ENCODE measurements at places on chromosomes 3 and 15. TPM values are rescaled to one million over a fixed set of nuclear protein-coding genes. Genes with fewer than 3 reads are reported as not detected.

The CGNL1 gene
- not detected for total RNA-seq

DNA sequence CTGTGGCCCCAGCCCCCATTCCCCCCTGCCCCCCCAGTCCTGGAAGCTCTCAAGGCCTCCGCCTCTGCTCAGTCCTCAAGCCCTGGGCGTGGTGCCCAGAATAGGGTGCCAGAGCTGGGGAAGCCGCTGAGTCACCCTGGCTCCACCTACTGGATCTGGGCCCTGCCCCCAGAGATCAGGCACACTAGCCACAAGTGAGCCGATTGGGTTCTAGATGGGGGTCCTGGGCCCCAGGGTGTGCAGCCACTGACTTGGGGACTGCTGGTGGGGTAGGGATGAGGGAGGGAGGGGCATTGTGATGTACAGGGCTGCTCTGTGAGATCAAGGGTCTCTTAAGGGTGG is 5.7 kb downstream of the EIF4G1 start:
- H3K36me3 ChIP-seq = peaks cover 74% of the 10 kb centered on the region
- no peaks in the 10 kb centered on the region for H3K27me3 ChIP-seq
- no peak overlapping the region for H3K27ac ChIP-seq

GRCh38 chr3:47652142-47652541 is 73.5 kb upstream of the CSPG5 start:
- no peak for DNase-seq
- H3K27me3 ChIP-seq = no peaks in the 10 kb centered on the region
- H3K27ac ChIP-seq = no peak overlapping the region
- H3K4me1 ChIP-seq = no peaks in the 10 kb centered on the region

The EPB42 gene
- not detected for total RNA-seq

The PLD1 gene
- total RNA-seq = 8.8 TPM

The SYNM gene
- 1.8 TPM for total RNA-seq

DNA sequence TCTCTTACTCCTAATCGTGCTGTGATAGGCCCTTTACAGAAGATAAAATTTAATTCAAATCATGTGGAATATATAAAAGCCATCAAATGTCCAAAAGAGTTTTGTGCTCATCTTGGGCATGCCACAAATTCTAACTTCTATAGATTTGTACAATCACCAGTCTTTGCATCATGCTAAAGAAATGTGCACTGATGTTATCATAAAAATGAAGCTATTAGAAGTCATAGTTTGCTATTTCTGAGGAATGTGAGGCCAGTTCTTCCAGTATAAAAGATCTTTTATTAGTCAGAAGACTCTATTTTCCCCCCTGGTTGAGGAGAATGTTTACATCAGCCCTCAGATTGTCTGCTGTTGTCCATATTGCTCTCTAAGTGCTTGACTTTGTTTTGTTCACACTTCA is 2.1 kb upstream of the ANXA2 start:
- peaks cover 33% of the 10 kb centered on the region for H3K4me1 ChIP-seq
- H3K4me3 ChIP-seq = no peak overlapping the region

- no peaks in the 10 kb centered on the region for H3K27me3 ChIP-seq
- no peaks in the 10 kb centered on the region for H3K36me3 ChIP-seq
- H3K4me1 ChIP-seq = no peaks in the 10 kb centered on the region
- H3K4me3 ChIP-seq = no peak overlapping the region
- DNase-seq = no peak
- no peak overlapping the region for H3K27ac ChIP-seq
These were observed 149.7 kb downstream of the THRB start for GRCh38 chr3:24344784-24345439.

GRCh38 chr3:156751461-156752025 is 74.6 kb upstream of the LEKR1 start:
- H3K4me1 ChIP-seq = no peaks in the 10 kb centered on the region
- peaks cover 11% of the 10 kb centered on the region for H3K27me3 ChIP-seq
- H3K4me3 ChIP-seq = no peak overlapping the region
- DNase-seq = no peak

DNA sequence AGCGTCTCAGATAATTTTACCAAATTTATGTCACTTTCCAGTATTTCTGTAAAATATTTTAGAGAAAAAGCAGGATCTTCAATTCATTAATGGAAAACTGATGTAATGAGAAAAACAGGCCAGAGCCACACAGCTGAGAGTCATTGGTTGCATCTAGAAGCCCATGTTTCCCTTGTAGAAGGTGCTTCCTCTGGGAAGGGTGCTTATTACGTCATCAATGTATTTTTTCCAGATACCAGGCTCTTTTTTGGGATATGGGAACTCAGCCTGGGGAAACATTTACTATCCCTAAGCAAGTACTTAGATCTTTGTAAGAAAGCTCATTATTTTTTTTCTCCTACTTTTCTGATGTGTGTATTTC is 89.1 kb upstream of the PHLDB2 start:
- H3K36me3 ChIP-seq = no peaks in the 10 kb centered on the region
- H3K4me1 ChIP-seq = no peaks in the 10 kb centered on the region
- DNase-seq = no peak
- H3K4me3 ChIP-seq = no peak overlapping the region
- H3K27ac ChIP-seq = no peak overlapping the region
- no peaks in the 10 kb centered on the region for H3K27me3 ChIP-seq

The SGO1 gene
- total RNA-seq = 2.1 TPM

DNA sequence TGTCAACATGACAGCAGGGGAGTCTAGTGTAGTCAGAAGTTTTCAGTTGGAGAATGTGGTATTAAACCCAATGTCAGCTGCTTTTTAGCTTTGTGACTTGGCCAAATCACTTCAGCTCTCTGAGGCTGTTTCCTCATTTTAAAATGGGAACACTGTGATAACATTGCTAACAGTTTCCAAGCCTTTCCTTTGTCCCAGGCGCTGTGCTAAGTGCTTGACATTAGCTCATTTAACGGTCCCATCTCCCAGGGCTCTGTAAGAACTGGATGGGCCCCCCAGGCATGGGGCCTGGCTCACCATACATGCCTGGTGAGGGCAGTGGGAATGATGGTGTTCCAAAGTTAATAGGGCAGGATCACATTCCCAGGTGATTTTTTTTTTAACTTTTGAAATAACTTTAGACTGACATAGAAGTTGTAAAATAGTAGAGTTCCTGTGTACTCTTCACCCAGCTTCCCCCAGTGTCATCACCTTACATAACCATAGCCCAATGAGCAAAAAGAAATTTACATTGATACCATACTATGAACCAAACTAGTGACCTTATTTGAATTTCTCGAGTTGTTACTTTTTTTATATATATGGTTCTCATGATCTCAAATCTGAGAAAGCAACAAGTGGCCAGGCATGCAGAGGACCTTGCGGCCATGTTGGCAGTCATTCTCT is 7.7 kb downstream of the RASL12 start:
- DNase-seq = no peak
- H3K27me3 ChIP-seq = peaks cover 2% of the 10 kb centered on the region
- H3K4me3 ChIP-seq = no peak overlapping the region

DNA sequence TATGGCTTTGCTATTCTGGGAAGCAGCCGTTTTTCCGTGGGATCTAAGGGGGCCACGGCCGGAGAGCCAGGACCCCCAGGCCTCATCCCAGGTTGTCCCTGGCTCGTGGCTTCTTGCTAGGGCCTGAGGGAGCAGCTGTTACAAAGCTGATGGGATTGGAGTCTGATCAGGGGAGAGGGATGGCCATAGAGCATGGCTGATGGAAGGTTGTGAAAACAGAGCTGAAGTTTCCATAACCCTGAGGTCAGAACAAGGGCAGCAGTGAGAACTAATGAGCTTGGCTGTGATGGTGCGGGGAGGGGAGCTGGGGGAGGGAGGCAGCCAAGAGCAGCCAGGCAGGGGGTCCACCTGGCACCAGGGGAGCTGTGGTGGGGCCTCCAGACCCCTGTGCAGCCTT is 63.0 kb downstream of the LINGO1 start:
- H3K27me3 ChIP-seq = no peaks in the 10 kb centered on the region
- H3K27ac ChIP-seq = no peak overlapping the region
- H3K4me3 ChIP-seq = no peak overlapping the region

GRCh38 chr15:92033314-92033713 is 179.8 kb downstream of the SLCO3A1 start:
- H3K27me3 ChIP-seq = no peaks in the 10 kb centered on the region
- DNase-seq = no peak
- H3K4me3 ChIP-seq = no peak overlapping the region
- H3K36me3 ChIP-seq = no peaks in the 10 kb centered on the region
- no peaks in the 10 kb centered on the region for H3K4me1 ChIP-seq

- no peaks in the 10 kb centered on the region for H3K4me1 ChIP-seq
- no peak for DNase-seq
- H3K36me3 ChIP-seq = no peaks in the 10 kb centered on the region
- H3K4me3 ChIP-seq = no peak overlapping the region
- no peaks in the 10 kb centered on the region for H3K27me3 ChIP-seq
These were observed 24.2 kb upstream of the SLC41A3 start for GRCh38 chr3:126107957-126108675.

The UBAP1L gene
- total RNA-seq = 10.1 TPM

DNA sequence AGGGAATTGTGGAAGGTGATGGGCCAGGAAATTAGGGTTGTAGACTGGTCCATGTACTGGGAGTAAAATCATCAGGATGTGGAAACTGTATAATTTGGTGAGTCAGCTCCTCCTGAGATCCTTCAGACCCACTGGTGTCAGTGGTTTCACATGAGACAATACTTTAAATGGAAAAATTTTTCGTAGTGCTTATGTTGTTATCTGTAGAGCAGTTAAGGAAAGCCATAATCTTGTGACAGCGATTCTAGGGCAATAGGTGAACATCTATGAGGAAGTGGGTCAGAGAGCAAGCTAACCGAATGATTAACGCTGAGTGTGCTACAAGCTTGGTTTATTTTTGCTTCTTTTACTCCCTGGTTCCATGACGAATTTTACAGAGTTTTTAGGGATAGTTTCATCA is 200.6 kb downstream of the CADM2 start:
- no peaks in the 10 kb centered on the region for H3K4me1 ChIP-seq
- no peak for DNase-seq
- H3K4me3 ChIP-seq = no peak overlapping the region
- H3K27ac ChIP-seq = no peak overlapping the region

The PDE8A gene
- total RNA-seq = 28.9 TPM

The TOP2B gene
- 107 TPM for total RNA-seq

- H3K4me3 ChIP-seq = no peak overlapping the region
- no peak overlapping the region for H3K27ac ChIP-seq
- H3K4me1 ChIP-seq = peaks cover 5% of the 10 kb centered on the region
- H3K36me3 ChIP-seq = peaks cover 4% of the 10 kb centered on the region
- H3K27me3 ChIP-seq = no peaks in the 10 kb centered on the region
- DNase-seq = no peak
These were observed 8.7 kb downstream of the ATXN7 start for GRCh38 chr3:63872135-63872924.

DNA sequence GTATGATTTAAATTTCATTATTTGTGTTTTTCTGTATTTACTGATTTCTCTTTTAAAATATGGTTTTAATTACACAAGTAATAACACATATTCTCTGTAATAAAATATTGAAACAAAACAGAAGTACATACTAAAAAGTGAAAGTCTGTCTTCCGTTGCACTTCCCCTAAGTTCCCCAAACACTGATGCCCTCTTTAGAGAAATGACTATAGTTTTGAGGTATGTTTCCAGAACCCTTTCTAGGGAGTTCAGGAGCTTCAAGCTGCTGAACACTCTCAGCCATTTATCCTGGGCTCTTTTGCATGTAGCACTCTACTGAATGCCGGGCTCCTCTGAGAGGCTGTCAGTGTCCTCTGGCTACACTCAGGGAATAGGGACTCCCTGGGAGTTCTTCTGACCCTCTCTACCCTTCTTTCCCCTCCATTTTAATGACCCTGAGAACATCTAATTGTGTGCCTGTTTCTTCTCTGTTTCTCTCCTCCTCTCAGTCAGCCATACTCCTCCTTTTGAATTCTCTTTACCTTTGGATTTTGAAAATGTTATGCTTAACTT is 60.4 kb upstream of the KCNAB1 start:
- H3K27me3 ChIP-seq = peaks cover 6% of the 10 kb centered on the region
- H3K36me3 ChIP-seq = no peaks in the 10 kb centered on the region
- no peak overlapping the region for H3K27ac ChIP-seq
- no peak for DNase-seq

The WDR72 gene
- not detected for total RNA-seq

The GABRB3 gene
- not detected for total RNA-seq

GRCh38 chr15:39640665-39641064 is 59.8 kb downstream of the THBS1 start:
- no peaks in the 10 kb centered on the region for H3K27me3 ChIP-seq
- peak overlapping the region; percentile 56 for H3K4me3 ChIP-seq
- no peak for DNase-seq
- peak overlapping the region; percentile 64 for H3K27ac ChIP-seq
- peaks cover 10% of the 10 kb centered on the region for H3K4me1 ChIP-seq

The ROBO2 gene
- not detected for total RNA-seq

The ALDH1L1 gene
- total RNA-seq = not detected

The P2RY12 gene
- total RNA-seq = 1.9 TPM

The GPR176 gene
- total RNA-seq = not detected

DNA sequence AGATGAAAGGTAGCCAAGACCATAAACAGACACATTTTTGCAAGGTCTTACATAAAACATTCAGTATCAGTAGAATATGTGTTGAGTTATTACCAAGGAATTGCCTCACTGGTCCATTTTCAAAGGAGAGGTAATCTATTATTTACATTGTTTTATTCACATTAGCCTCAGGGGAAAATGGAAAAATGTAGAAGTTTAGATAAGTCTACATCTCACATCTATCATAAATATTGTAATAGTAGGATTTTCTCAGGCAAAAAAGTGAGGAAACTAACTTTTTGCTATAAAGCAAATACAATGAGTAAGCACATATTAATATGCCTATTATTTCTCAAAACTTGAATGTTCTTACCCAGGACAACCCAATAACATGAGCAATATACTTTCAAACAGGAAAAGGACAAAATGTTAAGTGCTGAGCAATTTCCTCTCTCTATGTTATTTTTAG is 184.6 kb upstream of the AGTR1 start:
- no peaks in the 10 kb centered on the region for H3K4me1 ChIP-seq
- H3K27me3 ChIP-seq = no peaks in the 10 kb centered on the region
- H3K4me3 ChIP-seq = no peak overlapping the region
- no peak for DNase-seq

DNA sequence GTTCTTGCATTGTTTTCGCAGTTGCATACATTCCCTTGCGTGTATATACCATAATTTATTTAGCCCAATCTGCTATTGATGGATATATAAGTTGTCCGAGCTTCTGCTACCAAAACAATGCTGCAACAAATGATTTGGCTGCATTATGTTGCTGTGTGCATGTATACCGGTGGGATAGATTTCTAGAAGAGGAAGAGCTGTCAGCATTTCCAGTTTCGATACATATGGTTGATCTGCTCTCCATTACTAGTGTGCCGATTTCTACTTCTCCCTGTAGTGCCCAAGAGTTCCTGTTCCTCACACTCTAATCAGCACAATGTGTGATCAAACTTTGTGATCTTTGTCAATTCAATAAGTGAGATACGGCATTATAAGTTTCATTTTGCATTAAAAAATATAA is 92.8 kb upstream of the NMNAT3 start:
- no peaks in the 10 kb centered on the region for H3K27me3 ChIP-seq
- H3K4me1 ChIP-seq = no peaks in the 10 kb centered on the region
- H3K4me3 ChIP-seq = no peak overlapping the region
- no peak for DNase-seq

The CHSY1 gene
- total RNA-seq = 24.8 TPM

GRCh38 chr3:83461411-83461810 is 1497.4 kb upstream of the CADM2 start:
- DNase-seq = no peak
- H3K27me3 ChIP-seq = no peaks in the 10 kb centered on the region
- H3K4me3 ChIP-seq = no peak overlapping the region
- H3K27ac ChIP-seq = no peak overlapping the region
- H3K4me1 ChIP-seq = no peaks in the 10 kb centered on the region
- H3K36me3 ChIP-seq = no peaks in the 10 kb centered on the region

The NANOGP8 gene
- not detected for total RNA-seq
